ENCODE measurements at places on chromosomes 7 and 10.
A peak's percentile ranks its signal among the peaks of the same experiment; 100 is the strongest.

- DNase-seq: peak; percentile 78
These were observed 1.7 kb upstream of the EGR2 start for GRCh38 chr10:62817766-62818425.

- DNase-seq: no peak
These were observed 12.2 kb downstream of the ZNF117 start for GRCh38 chr7:64978497-64979203.

DNA sequence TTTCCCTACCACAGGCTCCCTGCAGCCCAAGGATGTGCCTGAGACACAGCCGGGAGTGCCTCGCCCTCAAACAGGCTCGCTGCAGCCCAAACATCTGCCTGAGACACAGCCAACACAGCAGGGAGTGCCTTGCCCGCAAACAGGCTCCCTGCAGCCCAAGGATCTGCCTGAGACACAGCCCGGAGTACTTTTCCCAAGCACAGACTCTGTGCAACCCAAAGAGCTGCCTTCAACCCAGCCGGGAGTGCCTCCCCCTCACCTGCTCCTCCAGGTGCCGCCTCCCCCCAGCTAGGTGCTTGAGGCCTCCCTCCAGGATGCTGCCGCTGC is 42.9 kb downstream of the ANTXRL start:
- DNase-seq: no peak

DNA sequence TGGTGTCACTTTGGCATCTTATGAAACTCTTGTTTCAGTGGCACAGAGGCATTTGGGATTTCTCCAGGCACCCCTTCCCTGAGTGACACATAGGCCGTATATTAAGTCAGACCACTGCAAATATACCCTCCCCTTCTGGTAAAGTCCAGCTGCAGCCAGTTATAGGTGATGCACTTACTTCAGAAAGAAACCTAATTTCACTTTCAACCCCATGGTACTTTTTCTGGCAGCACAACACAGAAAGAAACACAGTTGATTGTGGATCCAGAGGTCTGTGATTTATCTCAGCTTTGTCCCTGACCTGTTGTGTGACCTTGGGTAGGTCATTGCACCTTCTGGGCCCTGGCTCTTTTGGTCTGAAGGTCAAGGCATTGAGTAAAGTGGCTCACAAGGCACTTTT is 173.2 kb downstream of the BUB3 start:
- no peak for DNase-seq

GRCh38 chr7:108451296-108451848 is 4.9 kb downstream of the NRCAM start:
- no peak for DNase-seq

DNA sequence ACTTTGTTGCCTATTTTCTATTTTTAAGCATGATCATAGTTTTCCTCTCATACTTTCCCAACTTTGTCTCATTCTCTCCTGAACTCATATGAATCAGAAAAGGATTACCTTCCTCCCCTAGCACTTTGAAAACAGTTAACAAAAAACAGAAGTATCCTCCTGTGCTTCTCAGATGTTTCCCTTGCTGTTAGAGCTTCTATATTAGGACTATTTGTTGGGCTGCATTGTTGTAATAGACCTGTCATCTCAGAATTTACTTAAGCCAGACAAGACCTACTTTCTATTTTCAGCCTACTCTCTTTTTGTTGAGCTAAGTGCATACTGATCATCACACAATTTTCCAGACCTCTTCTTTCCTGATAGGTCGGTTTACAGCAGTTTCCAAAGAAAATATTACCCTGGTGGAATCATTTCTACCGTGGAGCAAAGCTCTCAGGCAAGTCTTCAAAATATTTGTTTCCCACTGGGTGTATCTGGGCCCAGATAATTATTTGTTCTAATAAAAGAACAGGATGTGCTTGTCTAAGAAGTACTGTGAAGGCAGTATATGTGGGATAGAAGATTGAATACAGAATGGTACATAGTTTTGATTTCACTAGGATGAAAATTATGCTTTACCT is 411.9 kb upstream of the KLF6 start:
- no peak for DNase-seq

- no peak for DNase-seq
These were observed 18.5 kb downstream of the SFTPA1 start for GRCh38 chr10:79628988-79629954.

- DNase-seq: no peak
These were observed 481.4 kb downstream of the GALNT17 start for GRCh38 chr7:71613313-71613712.

DNA sequence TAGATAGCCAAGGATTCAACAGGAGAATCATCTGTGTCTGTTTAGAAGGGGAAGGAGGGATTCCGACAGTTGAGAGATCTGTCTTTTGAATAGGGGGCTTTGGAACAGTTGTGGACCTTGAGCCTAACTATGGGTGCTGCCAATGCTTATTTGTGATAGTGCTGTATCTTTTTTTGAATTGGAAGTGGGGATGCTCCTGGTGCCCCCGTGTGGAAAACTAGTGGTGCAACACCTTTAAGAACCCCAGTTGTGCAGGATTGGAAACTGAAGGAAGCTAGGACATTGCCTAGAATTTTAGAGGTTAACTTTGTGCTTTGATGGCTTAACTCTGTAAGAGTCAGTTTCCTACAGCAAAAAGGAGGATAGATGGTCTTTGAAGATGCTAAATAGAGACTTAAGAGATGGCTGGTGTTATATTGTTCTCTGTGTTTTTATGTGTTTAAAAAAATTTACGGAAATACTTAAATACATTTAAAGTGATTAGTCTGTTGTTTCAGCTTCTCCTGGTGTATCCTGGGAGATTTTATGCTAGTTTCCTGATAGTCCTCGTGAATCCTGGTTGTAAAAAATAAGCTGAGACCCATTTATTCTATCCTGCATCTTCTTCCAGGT is 69.3 kb downstream of the AP3M1 start:
- peak; percentile 66 for DNase-seq

DNA sequence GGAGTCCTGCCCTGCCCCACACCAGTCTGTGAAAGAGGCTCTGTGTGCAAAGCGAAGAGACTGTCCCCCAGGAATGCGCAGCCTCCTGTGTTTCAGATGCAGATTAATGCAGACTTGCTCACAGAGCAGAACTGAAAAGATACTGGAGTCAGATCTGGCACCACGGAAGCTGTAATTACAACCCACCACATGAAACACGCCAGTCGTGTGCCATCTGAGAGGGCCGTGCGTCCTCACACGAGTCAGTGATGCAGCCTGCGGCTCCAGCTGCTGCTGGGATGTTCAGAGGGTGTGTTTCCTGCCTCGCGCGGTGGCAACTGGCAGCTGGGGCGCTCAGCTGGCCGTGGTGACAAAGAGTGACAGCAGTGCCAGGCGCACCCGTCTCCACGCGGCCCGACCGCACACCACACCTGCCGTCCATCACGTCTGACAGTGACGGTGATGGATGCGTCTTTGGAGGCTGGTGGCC is 50.0 kb downstream of the NKX6-2 start:
- no peak for DNase-seq

DNA sequence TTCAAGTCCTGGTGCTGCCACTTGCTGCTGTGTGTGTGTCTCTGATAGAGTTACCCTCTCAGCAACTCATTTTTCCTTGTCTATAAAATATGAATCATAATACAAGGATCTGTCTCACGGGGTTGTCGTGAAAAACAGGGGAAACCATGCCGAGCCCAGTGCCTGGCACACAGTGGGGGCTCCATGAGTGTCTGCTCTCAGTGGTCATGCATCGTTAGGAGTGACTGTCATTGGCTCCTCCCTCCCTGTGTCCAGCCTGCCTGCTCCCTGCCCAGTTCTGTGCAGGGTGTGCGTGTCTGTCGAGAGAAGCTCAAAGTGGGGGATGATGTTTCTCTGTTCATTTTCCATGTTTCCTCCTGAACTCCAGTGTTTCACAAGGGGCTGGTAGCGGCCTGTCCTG is 83.6 kb upstream of the LRRC4 start:
- DNase-seq: no peak

DNA sequence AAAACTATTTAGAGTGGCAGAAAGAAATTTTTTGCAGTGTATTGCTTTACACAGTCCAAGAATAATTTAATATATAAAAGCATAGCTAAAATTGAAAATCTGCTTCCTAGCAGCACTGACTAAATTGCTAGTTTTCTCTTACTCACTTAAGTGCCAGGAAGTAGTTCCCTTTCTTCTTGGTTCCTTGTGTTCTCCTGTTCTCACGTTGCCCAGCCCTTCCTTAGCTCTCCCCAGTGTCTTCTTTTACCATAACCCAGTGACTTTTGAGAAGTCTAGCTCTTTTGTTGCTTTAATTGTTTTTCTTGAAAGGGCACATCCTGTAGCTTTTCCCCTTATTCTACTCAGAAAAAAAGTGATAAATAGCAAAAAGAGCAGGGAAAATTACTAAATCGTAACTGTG is 215.5 kb downstream of the THSD7A start:
- no peak for DNase-seq

DNA sequence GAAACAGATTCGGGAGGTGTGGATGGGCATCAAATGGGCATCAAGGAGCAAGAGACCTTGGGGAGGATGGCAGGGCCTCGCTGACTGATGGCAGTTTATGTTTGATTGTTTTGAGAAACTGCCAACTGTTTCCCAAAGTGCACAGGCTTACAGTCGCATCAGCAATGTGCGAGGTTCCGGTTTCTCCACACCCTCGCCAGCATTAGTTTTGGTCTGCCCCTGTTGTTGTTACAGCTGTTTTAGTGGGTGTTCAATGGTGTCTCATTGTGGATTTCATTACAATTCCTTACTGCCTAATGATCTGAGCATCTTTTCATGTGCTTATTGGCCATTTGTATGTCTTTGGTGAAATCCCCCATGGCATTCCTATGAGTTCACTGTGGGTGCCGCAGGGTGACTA is 24.4 kb downstream of the AKR1E2 start:
- DNase-seq: no peak

GRCh38 chr10:78231939-78232338 is 198.3 kb downstream of the RPS24 start:
- no peak for DNase-seq

DNA sequence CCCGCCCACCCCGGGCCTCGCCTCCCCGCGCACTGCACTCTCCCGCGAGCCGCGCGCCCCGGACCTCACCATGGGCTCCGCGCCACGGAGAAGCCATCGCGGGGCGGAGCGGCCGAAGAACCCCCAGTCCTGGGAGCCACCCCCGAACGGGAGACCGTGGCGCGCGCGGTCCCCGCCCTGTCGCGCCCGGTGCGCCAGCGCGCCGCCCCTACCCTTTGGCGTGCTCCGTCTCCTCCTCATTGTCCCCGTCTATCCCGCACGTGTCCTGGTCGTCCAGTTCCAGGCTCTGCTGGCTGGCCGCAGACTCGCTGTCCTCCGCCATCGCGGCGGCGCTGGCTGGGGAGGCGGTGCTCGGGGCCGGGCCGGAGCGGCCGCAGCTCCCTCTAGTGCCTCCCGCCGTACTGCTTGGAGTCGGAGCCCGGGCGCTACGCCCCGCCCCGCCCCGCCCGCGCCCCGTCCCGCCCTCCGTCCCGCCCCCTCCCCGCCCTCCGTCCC is at the start of gene NMT2:
Gene NMT2, minus strand, starts transcription at position 403 of the 495 bp plus-strand sequence. Its CDS starts 81 bp downstream, at position 322.
- DNase-seq: no peak

DNA sequence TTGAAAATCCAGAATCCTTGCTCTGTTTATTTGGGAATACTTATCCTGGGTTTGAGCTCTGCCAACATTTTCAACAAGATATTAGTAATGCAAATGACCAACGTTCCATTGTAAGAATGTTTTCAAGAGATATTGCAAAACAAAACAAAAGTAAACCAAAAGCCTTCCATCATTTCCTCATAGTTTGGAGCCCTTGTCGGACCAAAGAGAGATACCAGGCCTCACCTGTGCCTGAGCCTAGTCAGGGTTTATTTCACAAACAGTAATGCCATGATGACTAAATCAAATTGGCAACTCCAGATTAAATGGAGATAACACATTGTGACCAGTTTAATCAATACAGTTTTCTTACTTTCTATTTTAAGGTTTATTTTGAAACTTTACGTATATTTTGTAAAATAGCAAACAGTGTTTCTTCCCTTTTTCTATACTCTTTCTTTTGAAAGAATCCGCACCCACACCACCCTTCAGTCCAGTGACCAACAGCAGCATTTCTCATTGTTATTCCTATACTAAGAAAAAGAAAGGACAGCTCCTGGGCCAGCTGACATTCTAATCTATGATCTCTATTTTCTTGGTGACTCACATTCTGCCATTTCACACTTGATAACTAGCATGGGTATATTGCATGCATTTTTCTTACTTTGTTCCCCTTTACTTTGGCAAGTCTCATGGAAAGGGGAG is 168.5 kb upstream of the MEOX2 start:
- no peak for DNase-seq

Data from activated CD4-positive, alpha-beta T cell treated with anti-CD3 and anti-CD28 coated beads, Interleukin-2, Interleukin-6, amounts not matched to agents 100 ng/mL and 50 ng/mL, durations not matched to agents 16 hours and 8 hours (primary cell).